Glutamatergic neuron (in vitro differentiated cells): ENCODE measurements at places on chromosomes 6 and 20.

- DNase-seq, result no peak
Measured at GRCh38 chr6:43481075-43481474, 3.7 kb downstream of the TJAP1 start.

- DNase-seq, result peak; percentile 45
Measured at GRCh38 chr20:59032713-59033059, 551 bp upstream of the ATP5F1E start.

- DNase-seq, result no peak
Measured at GRCh38 chr20:8435285-8436035, 303.4 kb downstream of the PLCB1 start.

DNA sequence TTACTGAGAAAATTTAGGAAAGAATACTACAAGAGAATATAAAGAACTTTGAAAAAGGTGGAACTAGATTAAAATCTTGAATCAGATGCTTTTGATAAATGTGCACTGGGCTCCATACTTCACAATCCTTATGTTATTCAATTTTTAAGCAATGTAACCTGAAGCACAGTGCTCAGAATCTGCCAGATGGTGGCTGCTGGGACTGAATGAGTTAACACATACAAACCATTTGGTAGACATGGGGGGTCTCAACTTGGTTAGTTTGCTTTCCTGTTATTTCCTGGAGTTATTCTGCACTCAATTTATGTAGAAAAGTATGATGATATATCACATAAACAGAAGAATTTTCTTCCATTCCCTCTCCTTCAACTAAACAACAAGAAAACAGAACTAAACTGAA lies 326.5 kb downstream of the RNGTT start:
- peak; percentile 35 for DNase-seq

GRCh38 chr6:16907991-16908390 lies 146.7 kb upstream of the ATXN1 start:
- no peak for DNase-seq

- DNase-seq, result no peak
Measured at GRCh38 chr6:89928604-89929003, 34.3 kb downstream of the GJA10 start.

- DNase-seq, result no peak
Measured at GRCh38 chr6:55734256-55734655, 141.1 kb downstream of the BMP5 start.

GRCh38 chr6:43454696-43455530 lies 435 bp downstream of the DLK2 start:
- DNase-seq, result peak; percentile 97

GRCh38 chr6:165814679-165815078 lies 151.6 kb upstream of the PDE10A start:
- no peak for DNase-seq

GRCh38 chr20:9514461-9515213 lies at the start of gene LAMP5:
LAMP5 (plus strand) TSS chr20:9514590; CDS start chr20:9514853, 263 bp downstream.
- DNase-seq, result peak; percentile 59

DNA sequence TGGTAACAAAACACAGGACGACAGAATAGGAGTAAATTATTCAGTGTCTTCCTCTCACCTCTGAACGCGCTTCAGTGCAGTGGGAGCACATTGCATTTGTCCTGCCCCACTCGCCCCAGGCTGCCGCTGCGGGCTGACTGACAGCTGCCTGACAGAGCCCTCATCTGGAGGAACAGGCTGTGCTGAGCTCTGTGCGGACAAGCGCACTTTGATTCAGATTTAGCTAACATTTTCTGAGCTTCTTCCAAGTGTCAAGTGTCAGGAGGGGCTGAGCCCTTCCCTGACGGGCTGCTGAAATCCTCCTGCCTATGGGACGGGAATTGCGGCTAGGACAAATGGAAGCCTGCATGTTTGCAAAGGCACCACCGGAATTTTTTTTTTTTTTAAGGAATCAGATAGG lies 383.0 kb upstream of the CDH4 start:
- DNase-seq, result peak; percentile 52

DNA sequence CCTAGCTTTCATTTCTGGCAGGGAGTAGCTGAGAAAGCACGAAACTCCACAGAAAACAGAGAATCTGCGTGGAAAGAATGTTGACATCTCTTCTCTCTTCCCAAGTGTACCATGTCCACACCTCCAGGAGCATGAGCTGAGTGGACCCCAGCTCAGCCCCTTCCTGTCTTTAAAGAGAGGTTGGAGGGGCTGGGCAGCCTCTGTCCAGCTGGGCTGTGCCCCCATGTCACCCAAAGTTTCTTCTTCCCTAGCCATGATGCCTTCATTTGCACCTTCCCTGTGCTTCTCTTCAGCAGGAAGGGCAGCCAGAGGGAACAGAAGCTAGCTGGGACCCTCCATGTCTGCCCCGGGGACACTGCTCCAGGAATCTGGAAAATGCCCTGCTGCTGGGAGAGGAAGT lies 655.0 kb upstream of the DEFB115 start:
- DNase-seq, result no peak

DNA sequence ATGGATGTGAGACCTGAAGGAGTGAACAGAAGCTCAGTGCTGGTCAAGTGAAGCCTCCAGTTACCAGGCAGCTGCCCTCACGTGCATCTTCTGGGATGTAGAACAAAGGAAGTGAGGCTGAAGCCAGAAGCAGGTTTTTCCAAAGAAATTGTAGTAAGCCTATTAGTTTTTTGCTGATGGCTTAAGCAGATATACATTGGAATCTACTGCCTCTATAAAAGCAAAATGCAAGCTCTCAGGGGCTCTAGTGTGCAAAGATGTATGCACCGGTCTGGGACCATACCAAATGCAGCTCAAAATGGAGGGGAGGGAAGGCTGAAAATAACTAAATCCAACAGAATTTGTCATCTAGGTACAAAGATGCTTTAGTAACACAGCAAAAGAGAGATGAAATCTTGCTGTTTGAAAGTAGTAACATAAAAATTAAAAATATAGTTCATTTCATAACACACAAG lies 77.0 kb downstream of the DTNBP1 start:
- DNase-seq, result no peak

DNA sequence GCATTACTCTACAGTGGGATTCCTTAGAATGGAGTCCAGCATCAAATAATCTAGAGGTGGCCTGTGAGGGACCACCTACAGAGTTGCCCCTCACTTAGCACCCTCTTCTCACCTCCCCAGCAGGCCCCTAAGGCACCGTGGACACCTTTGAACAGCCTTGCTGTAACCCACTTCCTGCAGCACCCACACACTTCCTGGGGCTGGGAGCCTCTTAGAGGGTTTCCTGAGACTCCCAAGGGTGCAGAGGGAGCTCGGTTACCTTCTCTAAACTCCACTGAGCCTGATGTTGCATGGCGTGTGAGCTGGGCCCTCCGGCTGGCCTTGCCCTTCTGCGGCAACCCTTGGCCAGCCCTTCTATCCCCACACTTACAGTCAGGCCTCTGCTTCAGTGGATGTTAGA lies 7.3 kb upstream of the SIRPG start:
- no peak for DNase-seq

- no peak for DNase-seq
Measured at GRCh38 chr20:53652090-53652858, 58.6 kb upstream of the ZNF217 start.

DNA sequence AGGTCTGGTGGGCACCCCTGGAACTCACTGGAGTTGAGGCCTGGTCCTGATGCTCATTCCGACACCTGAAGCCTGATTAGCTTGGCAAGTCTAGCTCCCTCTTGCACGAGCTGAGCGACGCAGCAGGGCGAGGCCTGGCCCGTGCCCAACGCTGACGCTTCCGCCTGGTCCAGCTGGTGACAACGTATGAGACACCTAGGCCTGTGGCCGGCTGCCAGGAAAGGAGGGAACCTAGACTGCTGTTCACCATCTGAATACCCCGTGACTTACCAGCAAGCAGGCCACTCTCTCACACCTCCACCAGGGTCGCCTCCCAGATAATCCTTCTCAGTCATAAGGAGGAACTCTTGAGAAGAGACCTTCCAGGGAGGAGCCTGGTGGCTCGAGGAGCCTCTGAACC lies 24.5 kb downstream of the YTHDF1 start:
- no peak for DNase-seq

GRCh38 chr20:49965781-49966305 lies 16.9 kb upstream of the SNAI1 start:
- DNase-seq, result no peak

DNA sequence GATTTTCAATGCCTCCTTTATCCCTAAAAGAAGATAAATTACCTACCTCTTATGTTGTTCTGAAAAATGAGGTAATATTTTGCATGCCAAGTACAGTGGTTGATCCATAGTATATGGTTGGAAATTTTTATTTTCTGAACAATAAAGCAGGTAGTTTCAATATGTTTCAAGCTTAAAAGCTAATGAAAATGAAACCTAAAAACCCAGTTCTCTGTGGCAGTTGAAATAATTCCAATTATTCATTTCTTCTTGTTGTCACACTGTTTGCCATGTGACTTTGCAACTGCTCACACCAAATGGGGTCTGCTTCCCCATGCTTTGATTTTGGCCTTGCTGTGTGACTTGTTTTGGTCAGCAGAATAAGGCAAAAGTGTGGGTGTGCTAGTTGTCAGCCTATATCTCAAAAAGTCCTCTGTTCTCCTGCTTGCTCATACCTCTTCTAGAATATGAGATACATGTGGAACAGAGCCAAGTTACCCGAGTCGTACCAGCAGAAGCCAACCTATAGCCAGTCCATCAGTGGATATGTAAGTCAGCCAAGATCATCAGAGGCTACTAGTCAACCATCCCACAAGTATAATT lies 197.2 kb upstream of the THEMIS start:
- DNase-seq, result no peak

DNA sequence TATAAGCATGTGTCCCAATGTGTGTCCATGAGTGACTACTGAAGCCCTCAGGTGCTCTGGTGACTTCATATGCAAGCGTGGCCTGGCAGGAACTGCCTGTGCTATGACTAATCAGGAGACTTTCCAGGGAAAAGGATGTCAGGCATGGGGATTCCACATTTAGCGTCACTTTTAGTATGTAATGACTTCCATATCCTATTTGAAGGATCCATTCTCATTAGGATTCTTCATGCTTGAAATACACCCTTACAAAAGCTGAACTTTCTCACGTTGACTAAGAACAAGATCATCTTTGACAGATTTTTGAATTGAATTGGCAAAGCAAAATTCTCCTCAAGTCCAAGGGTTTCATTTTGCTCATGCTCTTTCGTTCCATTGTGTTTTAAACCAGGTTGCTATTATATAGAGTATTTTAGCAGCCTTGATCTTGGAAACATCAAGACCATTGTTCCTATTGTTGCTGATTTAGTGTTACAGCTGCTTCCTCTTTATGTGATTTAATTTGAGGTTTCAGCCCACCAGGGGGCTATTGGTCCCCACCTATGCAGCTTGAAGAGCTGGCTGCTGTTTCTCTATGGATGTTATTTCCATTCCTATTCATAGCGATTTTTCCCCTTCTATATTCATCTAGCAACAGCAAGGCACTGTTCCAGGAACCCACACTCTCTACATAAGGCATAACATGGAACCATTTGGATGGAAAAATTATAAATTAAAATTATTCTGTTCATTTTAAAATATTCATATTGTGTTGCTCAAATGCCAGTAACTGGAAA lies 418.6 kb downstream of the CDKAL1 start:
- no peak for DNase-seq

DNA sequence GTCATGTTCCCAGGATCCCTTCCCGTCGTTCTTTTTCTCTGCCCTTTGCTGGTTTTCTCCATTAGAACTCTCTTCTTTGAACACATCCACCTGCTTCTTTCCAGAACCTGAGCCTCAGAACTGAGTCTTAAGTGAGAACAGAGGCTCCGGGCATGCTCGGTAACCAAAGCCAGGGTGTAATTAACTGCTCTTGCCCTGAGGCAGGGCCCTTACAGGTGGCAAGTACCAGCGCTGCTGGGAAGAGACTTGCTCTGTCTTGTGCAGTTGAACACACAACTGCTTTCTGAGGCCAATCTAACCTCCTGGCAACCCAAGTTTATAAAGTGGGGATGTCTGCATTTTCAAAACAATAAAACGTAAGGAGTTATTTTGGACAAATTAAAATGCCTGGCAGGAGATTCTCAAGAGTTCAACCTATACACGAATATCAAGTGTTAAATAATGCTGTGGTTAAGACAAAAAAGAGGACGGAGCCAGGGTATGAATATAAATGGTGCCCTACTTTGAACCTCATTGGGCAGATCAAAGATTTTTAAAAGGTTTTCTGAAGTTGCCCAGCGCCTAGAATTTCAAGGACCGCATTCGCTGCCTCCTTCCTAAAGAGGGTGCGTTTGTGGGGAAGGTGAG lies 12.4 kb upstream of the DEK start:
- DNase-seq, result no peak

DNA sequence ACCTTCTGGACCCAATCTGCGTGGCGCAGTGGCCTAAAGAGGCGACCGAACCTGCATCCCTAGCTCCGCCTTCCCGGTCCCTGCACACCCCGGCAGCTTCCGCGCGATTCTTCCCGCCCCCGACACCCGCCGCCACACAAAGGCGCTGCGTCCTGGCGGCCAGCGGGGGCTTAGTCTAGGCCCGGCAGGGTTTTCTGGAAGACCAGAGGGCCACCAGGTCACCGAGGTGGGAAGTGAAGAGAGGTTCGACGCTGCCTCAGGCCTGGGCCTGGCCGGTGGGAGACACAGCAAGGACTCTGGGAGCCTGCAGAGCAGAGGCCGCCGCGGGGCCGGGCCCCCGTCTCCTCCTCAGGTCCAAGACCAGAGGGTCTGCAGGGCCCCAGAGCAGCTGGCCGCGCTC lies 154.9 kb downstream of the OR2B2 start:
- DNase-seq, result peak; percentile 52

GRCh38 chr20:56400001-56400640 lies 7.7 kb downstream of the CSTF1 start:
- peak; percentile 44 for DNase-seq

- DNase-seq, result no peak
Measured at GRCh38 chr6:38302081-38302480, 337.6 kb downstream of the BTBD9 start.

GRCh38 chr20:34974246-34974645 lies 18.6 kb downstream of the MYH7B start:
- no peak for DNase-seq

DNA sequence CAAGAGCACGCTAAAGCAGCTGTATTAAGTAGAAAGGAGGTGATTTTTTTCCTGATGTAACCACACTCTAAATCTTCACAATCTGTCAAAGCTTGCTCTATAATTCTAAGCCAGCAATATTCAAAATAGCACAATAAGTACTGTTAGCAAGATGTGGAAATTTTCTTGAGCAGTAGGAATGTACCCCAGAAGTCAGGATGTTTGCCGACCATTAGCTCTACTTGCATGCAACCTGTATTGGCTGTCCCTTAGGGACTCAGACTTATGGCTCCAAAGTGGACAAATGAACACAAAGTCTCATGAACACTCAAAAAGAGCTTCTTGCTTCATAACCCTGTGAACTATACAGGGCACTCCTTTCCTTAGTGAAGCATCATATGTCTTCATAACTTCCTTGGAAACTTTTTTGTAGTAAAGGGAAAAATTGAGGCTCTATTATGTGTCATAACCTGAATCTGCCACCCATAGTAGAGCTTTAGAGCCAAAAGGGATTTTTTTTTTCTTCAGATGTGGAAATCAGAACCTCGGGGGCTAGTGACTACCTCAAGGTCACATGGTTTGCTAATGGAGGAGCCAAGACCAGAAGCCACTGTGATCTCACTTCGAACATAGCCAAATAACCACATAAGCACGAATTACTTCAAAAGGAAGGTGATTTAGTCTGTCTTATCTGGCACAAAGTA lies 54.5 kb downstream of the ADGRG6 start:
- no peak for DNase-seq
